Urothelium cell line (cell line): ENCODE measurements at places on chromosomes 1 and 21.
A peak's percentile ranks its signal among the peaks of the same experiment; 100 is the strongest.

DNA sequence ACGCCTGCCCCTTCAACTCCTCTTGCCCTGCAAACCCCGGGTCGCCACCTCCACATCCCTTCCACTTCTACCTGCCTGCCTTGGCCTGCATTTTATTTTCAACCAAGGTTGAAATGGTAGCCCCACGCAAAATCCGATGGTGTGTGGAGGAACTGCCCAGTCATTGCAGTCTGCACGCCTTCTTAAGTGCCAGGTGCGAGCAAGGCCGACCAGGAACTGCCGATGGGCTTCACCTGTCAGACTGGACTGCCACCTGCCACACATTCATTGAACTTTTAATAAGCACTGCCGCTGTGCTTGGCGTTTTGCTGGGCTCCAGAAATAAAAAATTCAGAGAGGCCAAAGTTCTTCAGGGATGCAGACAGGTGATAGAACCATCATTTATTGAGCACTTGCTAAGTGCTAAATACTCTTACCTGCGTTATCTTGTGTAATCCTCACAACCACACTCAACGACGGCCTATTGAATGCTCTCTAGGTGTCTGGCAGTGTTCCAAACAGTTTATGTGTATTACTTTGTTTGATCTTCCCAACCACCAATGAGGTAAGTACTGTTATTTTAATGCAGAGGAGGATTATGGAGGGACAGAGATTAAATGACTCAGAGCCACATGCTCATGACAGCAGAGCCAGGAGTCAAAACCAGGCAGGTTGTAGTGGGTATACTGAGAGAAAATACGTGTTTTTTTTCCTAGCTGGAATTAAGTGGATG is 36.2 kb downstream of the CACHD1 start:
- DNase-seq, result peak; percentile 54

GRCh38 chr1:108983114-108983513 is 19.8 kb upstream of the CLCC1 start:
- no peak for DNase-seq

GRCh38 chr1:25099343-25099951 is 132.9 kb downstream of the SYF2 start:
- DNase-seq, result no peak

DNA sequence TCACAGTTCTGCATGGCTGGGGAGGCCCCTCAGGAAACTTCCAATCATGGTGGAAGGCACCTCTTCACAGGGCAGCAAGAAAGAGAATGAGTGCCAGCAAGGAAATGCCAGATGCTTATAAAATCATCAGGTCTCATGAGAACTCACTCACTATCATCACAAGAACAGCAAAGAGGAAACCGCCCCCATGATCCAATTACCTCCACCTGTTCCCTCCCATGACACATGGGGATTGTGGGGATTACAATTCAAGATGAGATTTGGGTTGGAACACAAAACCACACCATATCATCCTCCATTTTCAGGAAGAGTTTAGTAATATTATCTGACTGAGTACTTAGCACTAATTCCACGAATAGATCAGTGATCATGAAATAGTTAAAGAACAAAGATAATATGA is 244.2 kb downstream of the LMO4 start:
- DNase-seq, result no peak
